Right cardiac atrium (tissue), 5 donors: ENCODE measurements at places on chromosomes 13 and 19. TPM values are rescaled to one million over a fixed set of nuclear protein-coding genes. Genes with fewer than 3 reads are reported as not detected.

DNA sequence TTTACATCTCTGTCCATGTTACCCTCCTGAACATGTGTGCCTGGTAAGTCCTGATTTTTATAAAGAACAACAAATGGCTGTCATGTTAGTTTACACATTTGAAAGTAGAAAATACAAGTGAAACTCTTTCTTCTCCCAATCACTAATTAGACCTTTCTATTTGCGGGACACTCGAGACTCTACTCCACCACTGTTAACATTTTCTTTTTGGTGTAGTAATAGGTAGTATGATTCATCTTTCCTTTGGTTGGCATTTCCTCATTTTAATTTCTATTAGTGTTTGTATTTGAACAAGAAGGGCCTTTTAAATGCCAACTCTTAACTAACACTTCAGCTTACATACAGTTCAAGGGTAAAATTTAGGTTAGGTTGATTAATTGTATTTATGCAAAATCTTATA is 371.1 kb downstream of the PCDH9 start:
- DNase-seq = no peak

DNA sequence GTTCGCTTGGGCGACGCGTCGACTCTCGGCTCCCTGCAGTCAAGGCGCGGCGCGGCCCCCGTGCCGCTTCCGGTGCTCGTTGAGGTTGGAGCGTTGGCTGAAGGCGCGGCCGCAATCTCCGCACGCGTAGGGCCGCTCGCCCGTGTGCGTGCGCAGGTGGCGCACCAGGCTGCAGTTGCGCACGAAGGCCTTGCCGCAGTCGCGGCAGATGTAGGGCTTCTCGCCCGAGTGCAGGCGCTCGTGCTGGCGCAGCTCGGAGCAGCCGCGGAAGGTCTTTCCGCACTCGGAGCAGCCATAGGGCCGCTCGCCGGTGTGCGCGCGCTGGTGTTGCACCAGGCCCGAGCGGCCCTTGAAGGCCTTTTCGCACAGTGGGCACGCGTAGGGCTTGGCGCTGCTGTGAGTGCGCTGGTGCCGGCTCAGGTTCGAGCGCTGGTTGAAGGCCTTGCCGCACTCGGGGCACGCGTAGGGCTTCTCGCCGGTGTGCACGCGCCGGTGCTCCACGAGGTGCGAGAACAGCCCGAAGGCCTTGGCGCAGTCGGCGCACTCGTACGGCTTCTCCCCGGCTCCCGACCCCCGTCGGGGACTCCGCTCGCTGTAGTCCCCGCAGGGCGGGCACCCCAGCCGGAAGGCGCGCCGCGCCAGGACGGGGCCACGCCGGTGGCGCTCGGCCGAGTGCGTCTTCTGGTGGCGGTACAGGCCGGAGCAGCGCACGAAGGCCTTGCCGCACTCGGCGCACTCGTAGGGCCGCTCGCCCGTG is 5.3 kb upstream of the ZNF497 start:
- DNase-seq = no peak

GRCh38 chr19:39546599-39546998 is 6.6 kb upstream of the EID2 start:
- no peak for DNase-seq

DNA sequence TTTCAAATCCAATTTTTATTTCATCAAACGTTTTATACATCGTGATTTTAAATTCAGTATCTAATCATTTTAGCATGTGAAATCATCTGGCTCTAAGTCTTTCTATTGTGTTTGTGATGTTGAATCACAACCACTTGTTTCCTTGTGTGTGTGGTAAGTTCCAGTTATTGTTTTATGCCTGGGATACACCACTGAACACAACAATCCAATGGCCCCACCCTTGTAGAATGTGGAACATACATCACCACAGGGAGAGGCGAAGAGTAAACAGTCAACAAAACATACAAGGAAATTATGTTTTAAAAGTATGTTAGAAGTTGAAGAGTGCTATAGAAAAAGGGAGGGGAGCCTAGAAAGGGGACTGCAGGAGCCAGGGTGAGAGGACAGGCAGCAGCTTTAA is 100.5 kb downstream of the EPSTI1 start:
- DNase-seq = no peak

- DNase-seq = peak; percentile 93
Observed at GRCh38 chr19:11138601-11139300, 16.8 kb downstream of the SPC24 start.

DNA sequence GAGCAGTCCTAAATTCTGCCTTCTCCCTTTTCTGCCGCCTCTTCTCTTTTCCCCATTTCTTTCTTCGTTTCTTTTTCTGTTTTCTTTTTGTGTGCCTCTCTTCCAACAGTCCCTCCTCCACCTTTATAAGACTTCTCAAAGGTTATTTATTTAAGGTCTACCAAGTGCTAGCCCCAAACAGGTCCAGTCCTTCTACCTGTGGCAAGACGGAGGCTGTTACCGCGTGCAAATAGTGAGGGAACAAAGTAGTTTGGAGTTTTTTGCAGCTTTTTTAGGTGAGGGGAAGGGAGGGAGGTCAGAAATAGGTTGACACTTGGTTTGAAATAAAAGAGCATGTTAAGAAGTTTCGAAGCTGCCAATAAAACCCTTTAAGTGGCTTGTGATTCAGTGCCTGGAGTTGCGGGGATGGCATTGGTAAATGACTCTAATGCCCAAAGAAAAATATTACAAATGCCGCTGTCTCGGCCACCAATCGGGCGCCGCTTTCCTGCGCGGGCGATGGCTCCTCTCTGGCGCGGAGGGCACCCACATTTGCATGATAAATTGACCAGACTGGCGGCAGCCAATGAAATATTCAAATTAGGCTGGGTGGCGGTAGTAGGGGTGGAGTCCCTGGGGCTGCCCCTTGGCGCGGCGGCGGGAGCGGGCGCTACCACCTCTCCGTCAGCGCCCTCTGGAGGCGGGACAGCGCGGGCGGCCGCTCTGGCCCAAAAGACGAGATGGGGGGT is 7.5 kb upstream of the TSHZ3 start:
- DNase-seq = no peak

DNA sequence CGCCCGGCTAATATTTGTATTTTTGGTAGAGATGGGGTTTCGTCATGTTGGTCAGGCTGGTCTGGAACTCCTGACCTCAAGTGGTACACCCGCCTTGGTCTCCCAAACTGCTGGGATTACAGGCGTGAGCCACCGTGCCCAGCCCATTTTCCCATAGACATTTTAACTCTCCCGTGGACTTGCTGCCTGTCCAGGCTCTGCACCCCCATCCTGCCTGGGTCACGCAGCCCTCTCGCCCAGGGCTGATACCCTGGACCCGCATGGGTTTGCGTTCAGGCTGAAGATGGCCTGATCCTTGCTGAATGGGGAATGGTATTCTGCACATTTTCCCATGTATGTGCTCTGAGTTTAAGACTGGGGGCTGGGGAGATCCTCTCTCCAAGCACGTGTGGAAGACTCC is 46.0 kb upstream of the RANBP3 start:
- no peak for DNase-seq

DNA sequence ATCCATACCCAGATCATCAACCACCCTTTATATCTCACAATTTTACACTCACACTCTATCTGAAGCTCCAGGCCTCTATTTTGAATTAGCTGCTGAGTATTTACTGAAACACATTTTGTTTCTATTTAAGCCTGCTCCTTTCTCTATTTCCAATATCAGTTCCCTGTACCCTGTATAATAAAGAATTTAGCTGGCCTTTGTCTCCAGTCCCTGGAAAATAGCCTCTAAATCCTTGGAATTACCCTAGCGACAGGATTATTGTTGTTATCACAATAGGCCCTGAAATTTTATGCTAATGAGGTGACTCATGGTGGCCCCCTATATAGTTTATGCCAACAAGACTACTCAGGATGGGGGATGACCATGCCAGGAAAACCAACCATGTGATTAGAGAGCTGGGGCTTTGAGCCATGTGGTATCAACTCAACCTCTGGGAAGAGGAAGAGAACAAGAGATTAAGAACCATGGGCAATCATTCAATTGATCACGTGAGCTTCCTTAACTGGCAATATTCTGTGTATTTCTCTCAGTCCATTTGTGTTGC is 72.7 kb downstream of the KATNAL1 start:
- no peak for DNase-seq

ZSCAN1 gene
- total RNA-seq = not detected
